ENCODE measurements at places on chromosomes 6 and 20.
A peak's percentile ranks its signal among the peaks of the same experiment; 100 is the strongest.

GRCh38 chr20:16692442-16692841 is 37.4 kb upstream of the SNRPB2 start:
- no peak for DNase-seq

DNA sequence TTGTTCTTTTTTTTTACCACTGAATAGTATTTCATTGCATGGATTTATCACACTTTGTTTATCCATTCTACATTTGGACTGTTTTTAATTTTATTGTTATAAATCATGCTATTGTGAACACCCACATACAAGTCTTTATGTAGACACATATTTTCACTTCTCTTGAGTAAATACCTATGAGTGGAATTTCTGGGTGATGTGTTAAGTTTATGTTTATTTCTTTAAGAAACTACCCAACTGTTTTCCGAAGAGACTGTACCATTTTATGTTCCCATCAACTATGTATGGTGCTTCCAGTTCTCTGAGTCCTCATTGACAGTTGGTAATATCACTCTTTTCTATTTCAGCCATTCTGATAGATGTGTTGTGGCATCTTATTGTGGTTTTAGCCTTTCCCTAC is 54.0 kb downstream of the RIN2 start:
- peak; percentile 7 for DNase-seq

- DNase-seq: no peak
Measured at GRCh38 chr6:20474874-20475542, 59.2 kb upstream of the CDKAL1 start.

DNA sequence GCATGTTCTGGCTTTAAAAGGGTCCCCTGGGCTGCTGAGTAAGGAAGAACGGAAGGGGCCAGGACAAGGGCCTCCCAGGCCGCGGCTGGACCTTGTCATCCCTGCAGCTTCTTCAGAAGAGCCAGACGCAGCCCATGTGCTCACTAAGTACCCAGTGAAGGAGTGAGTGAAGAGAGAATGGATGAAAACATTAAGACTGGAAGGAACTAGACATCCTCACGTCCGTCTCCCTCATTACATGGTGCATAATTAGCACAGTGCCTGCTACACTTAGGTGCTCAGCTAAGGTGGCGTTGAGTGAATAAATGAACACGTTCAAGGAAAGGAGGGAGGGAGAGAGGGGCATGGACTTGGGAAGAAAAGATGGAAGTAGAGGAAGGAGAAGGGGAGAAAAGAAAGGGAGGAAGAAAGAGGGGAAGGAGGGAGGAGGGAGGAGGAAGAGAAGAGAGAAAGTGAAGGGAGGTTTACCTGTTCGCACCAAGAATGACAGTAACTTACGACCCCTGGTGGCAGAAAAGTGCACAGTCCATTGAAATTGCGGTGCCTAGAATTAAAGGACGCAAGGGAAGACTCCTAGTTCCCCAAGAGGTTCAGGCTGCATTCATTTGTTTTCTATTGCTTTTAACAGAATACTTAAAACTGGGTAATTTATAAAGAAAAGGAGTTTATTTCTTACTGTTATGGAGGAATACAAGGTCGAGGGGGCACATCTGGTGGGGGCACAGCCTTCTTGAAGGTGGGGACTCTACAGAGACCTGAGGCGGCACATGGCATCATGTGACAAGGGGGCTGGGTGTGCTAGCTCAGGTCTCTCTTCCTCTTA is 8.0 kb downstream of the TP53RK start:
- peak; percentile 76 for DNase-seq

GRCh38 chr20:64160118-64160517 is 4.1 kb upstream of the MYT1 start:
- no peak for DNase-seq

DNA sequence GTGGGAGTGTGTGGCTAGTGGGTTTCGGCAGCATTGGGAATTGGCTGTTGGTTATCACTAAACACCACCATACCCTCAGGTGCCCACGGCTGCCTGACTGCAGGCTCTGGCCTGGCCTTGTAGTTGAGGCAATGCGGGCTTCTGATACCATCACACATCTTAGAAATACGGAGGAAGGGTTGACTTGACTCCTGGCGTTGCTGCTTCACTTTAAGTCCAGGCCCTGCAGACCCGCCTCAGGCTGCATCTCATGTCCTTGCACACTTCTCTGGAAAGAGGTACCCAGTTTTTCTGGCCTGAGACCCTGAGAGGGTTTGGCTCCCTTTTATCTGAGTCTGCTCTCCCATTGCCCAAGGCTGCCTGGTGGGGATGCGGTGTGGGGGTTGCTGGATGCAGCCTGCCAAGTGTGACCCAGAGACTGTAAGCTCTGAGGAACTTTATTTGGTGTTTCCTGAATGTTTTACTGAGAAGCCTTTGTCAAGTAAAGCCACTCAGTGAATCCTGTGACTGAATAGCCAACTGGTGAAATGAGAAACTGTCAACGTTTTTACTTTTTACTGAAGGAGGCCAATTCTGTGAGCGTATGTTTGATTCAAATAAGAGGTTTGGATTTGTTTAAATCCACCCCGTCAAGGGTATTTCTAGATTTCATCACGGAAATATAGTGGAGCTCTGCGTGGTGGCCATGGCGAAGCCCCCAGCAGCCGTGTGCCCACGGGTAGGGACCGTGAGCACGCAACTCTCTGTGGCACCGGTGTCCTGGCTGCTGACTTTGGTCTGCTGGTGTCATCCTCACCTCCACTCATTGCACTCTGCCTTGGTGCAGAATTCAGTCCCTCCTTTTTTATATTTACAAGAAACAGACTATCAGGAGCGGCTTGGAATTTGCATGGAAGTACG is 160.1 kb downstream of the DTNBP1 start:
- peak; percentile 20 for DNase-seq

DNA sequence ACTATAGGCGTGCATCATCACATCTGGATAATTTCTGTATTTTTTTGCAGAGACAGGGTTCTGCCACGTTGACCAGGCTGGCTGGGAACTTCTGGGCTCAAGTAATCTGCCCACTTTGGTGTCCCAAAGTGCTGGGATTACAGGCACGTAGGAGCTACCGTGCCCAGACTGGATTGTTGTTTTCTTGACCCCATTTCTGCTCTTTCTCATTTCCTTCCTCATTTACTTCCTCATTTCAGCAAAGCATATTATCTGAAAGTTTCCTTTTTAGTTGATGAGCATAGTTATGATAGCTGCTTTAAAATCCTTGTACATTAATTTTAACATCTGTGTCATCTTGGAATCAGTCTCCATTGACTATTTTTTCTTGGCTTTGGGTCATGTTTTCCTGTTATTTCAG is 301.0 kb upstream of the RUNX2 start:
- DNase-seq: no peak

- no peak for DNase-seq
Measured at GRCh38 chr6:166485651-166486535, 100.6 kb downstream of the RAMACL start.

GRCh38 chr6:215335-216034 is 76.8 kb upstream of the DUSP22 start:
- DNase-seq: no peak

- DNase-seq: no peak
Measured at GRCh38 chr6:118444796-118445195, 103.3 kb upstream of the PLN start.

- DNase-seq: no peak
Measured at GRCh38 chr20:43717616-43717995, 9.2 kb downstream of the GTSF1L start.

GRCh38 chr6:37954791-37955190 is 135.3 kb downstream of the ZFAND3 start:
- no peak for DNase-seq

DNA sequence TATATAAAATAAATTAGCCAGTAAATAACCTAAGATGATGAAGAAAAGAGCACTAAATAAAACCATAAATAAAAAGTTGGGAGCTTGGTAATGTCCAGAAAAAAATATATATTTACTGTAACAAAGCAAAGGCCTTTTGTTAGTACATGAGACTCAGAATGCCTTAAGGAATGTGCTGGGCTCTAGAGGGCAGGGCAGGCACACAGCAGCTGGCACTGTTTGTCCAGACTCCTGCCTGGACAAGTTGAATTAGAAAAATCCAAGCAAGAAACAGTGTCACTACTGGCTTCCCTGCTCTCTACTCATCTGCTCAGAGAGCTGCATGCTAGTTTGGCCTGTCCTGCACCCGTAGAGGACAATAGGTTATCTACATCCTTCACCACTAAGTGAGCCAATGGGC is 8.8 kb downstream of the DEFB129 start:
- peak; percentile 31 for DNase-seq

DNA sequence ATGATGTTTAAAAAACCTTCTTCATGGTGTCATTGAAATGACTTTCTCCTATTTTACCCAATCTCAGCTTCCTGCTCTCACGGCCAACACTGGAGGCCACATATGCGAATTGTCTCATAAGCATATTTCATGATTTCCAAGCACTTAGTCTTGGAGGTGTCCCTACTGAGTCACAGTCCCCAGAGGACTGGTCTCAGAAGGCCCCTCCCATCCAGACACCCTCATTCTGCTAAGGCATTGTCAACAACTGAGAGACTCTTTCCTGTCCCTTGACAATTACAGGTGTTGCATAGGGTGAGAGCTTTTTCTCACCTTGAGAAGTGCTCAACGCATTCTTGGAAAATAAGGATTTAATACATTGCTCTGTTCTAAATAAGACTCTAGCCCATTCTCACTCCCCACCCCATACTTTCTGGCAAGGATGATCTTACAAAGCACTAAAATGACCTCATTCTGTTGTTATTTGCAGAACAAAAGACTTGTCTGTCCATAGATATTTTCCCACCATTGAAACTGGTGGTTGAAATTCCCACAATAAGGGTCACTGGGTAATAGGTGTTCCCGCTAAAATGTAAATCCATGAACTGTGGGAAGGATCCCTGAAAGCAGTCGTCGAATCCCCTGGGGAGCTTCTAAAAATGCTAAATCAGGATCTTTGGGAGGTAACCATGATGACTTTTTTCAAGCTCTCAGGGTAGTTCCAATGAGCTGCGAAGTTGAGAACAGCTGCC is 32.3 kb upstream of the SLC22A23 start:
- DNase-seq: peak; percentile 75

DNA sequence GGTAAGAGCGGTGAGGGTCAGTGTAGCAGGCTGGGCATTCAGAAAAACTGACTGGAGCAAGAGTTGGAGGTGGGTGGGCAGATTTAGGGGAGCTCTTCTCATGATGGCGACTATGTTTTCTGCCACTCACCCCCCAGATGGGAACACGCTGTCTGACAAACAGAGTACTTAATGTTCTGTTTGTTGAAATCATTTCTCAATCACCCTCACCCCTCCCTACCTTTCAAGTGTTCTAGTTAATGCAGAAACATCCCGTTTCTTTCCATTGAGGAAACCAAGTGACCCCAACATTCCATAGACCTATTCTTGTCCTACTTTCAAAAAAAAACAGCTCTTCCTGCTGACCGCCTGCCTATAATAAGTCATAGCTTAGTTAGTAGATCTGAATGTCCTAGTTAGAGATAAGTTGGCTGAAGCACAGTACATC is 132.5 kb upstream of the NEDD9 start:
- no peak for DNase-seq

- peak; percentile 90 for DNase-seq
Measured at GRCh38 chr20:34083137-34083536, 28.9 kb downstream of the EIF2S2 start.

- no peak for DNase-seq
Measured at GRCh38 chr6:31573239-31574105, 1.4 kb downstream of the LTA start.

DNA sequence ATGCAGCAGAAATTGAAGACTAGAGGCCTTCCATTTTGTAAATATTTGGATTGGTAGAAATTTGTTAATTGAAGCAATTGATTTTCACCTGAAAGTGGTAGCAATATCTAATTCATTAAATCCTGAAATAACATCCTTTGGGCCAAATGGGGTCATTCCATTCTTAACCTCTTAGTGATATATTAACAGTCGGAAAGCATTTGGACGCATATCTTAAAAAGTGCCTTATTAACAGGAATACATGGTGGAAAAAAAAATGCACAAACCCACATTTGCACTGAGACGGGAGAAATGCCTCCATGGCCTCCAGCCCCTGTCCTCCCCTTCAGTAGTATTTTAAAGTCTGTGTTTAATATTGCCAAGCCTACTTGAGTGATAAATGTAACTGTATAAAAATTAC is 205.5 kb downstream of the TFAP2B start:
- no peak for DNase-seq

DNA sequence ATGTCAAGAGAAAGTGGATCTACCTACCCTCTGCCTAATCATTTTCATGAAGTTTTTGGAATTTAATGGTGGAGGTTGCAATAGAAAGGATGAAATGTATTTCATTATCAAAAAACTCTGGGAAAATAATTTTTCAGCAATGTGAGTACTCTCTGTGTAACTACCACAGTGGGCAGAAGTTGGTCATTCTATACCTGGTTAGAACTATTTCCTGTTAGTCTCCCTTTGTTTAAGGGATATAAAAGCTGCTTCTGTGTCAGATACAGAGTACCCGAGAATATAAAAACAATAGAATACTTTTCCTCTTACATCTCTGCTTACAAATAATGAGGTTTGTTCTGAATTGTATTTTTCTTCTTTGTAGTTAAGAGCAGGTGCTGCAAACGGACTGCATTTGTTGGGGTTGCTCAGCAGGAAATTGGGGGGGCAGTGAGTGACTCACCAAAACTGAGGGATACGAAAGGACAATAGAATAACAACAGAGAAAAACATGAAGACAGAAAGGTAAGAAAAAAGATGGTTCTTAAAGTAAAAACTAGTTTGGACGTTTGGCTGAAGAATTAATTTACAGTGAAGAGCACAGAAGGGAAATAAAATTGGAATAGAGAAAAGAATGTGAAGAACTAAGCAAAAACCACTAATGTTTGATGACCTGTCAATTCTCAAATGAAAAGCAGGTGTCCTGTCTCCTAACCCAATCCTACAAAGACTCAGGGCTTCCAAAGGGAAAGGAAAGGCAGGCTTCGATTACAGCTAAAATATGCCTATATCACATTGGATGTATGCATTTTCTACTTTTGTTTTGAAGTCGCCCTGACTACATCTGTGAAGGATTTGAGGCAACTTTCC is 703.1 kb downstream of the RFPL4B start:
- peak; percentile 41 for DNase-seq

GRCh38 chr20:23059846-23060245 is 10.4 kb upstream of the THBD start:
- no peak for DNase-seq

GRCh38 chr20:57187068-57187634 is 79.3 kb downstream of the BMP7 start:
- no peak for DNase-seq

DNA sequence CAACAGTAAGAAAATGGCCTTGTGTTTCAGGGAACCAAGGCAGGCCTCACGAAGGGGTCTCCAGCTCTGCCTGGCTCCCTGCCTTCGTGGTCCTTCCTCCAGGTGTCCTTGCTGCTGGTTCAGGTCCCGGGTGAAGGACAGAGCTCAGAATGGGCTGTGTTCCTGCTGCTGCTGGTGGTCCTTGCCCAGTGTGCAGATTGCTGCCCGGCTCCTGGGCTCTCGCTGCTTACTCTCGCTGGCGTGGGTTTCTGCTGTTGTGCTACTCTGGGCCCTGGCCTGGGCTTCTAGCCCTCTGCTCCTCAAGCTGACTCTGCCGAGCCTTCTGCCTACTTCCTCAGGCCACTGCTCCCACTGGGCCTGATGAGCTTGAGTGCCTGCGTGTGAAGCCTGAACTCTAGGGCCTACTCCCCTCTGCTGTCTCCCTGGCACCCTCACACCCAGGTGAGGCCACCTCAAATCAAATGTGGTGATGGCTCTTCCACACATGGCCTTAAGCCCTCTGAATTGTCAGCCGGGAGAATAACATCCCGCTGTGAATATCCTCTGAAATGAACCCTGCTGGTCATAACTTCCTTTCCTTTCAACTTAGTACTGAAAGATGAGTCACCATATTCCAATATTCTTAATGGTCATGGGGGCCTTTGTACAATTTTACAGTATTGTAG is 171.6 kb downstream of the FOXC1 start:
- DNase-seq: no peak
